ENCODE measurements at places on chromosomes 1 and 21. TPM values are rescaled to one million over a fixed set of nuclear protein-coding genes. Genes with fewer than 3 reads are reported as not detected.

The RNU1-3 gene
- total RNA-seq = 2,125 TPM

The PGLYRP4 gene
- total RNA-seq = not detected

The PDZK1IP1 gene
- total RNA-seq = 0.48 TPM

GRCh38 chr1:110060034-110060661 lies 10.3 kb downstream of the ALX3 start:
- H3K4me1 ChIP-seq = no peaks in the 10 kb centered on the region
- H3K27me3 ChIP-seq = no peaks in the 10 kb centered on the region
- no peak overlapping the region for H3K4me3 ChIP-seq
- H3K36me3 ChIP-seq = no peaks in the 10 kb centered on the region
- no peak overlapping the region for H3K27ac ChIP-seq
- no peak for DNase-seq

DNA sequence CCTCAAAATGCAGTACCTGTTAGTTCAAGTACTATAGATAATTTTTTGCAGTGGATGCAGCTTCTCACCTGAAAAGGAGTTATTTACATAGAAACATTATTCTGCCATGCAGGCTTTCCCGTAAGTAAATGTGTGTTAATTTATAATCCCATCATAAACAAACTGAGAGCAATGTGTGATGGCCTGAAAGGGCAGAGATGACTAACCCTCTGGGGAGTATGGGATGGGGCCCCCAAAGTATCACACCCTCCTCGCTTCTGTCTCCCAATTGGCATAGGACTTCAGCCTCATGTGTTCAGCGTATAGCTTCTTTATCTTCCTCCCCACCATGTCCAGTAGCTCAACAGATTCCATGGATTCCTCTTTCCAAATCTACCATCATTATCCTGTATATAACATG lies 7.6 kb downstream of the HMGCL start:
- H3K27me3 ChIP-seq = no peaks in the 10 kb centered on the region
- no peak overlapping the region for H3K27ac ChIP-seq
- DNase-seq = no peak
- no peaks in the 10 kb centered on the region for H3K4me1 ChIP-seq
- H3K4me3 ChIP-seq = no peak overlapping the region

GRCh38 chr1:30274173-30274970 lies 449.0 kb downstream of the MATN1 start:
- DNase-seq = no peak
- H3K36me3 ChIP-seq = no peaks in the 10 kb centered on the region
- H3K4me3 ChIP-seq = no peak overlapping the region

GRCh38 chr1:204651843-204652421 lies 33.6 kb downstream of the LRRN2 start:
- no peak for DNase-seq
- H3K4me3 ChIP-seq = no peak overlapping the region
- H3K36me3 ChIP-seq = no peaks in the 10 kb centered on the region
- no peak overlapping the region for H3K27ac ChIP-seq
- H3K27me3 ChIP-seq = no peaks in the 10 kb centered on the region

- H3K27ac ChIP-seq = no peak overlapping the region
- no peaks in the 10 kb centered on the region for H3K27me3 ChIP-seq
- no peak for DNase-seq
- H3K4me1 ChIP-seq = no peaks in the 10 kb centered on the region
- H3K4me3 ChIP-seq = no peak overlapping the region
These were observed 24.1 kb downstream of the BRINP3 start for GRCh38 chr1:190453550-190453949.

GRCh38 chr1:94009304-94009703 lies 100.1 kb upstream of the GCLM start:
- H3K36me3 ChIP-seq = no peaks in the 10 kb centered on the region
- DNase-seq = no peak
- H3K27me3 ChIP-seq = no peaks in the 10 kb centered on the region
- H3K4me1 ChIP-seq = no peaks in the 10 kb centered on the region

DNA sequence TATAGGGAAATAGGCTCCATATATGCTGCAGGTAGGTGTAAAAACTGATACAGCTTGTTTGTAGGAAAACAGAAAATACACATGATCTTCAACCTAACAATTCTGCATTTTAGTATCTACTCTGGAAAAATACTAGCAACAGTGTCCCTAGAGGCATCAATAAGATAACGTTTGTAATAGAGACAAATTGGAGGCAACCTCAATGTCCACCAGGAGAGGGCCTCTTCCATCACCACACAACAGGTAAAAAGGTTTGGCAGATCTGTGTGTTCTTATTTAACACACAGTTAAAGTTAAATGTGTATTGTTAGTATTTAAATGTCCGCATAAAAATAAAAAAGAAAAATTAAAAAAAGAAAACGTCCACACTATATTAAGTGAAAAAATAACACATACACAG lies 5.4 kb downstream of the EIF2D start:
- no peak overlapping the region for H3K27ac ChIP-seq
- no peaks in the 10 kb centered on the region for H3K27me3 ChIP-seq
- no peak for DNase-seq

DNA sequence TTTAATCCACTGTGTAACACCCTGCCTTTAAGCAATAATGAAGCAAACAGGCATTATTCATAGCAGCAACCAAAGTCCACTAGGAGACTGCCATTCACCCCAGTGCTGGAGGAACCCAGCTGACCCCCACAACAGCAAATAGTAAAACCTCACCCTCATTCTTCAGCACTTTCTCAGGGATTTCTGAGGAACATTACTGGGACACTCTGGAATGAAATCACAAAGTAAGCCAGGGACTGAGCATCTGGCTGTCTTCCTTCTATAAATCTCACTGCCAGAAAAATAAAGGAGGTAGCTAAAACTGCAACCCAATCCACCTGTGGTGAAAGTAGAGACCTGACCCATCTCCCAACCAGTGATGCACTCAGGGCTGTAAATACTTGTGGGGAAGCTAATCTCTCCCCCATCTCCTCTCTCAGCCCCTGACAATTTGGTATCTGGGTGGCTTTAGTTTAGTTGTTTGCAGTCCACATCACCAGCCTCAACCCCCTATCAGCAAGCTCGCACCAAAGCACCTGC lies 47.1 kb downstream of the COL6A1 start:
- H3K4me1 ChIP-seq = no peaks in the 10 kb centered on the region
- H3K27me3 ChIP-seq = no peaks in the 10 kb centered on the region
- peak overlapping the region; percentile 86 for H3K27ac ChIP-seq
- no peak overlapping the region for H3K4me3 ChIP-seq
- DNase-seq = peak; percentile 77

DNA sequence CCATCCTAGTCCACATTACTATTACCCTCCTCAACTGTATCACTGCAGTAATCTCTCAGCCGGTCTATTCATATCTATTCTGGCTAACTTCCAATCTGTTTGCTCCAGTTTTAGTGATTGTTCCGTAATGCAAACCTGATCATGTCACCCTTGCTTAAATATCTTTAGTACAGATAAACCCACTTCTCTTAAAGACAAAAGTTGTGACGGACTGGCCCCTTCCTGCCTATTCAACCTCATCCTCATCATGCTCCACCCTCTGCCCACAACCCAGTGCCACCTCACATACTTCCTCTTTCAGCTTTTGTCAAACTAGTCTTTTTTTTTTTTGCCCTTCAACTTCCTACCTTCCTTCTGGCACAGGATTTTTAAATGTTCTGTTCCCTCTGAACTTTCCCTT lies 2.8 kb upstream of the C1orf162 start:
- no peak overlapping the region for H3K27ac ChIP-seq
- H3K36me3 ChIP-seq = no peaks in the 10 kb centered on the region
- no peak for DNase-seq
- no peak overlapping the region for H3K4me3 ChIP-seq

DNA sequence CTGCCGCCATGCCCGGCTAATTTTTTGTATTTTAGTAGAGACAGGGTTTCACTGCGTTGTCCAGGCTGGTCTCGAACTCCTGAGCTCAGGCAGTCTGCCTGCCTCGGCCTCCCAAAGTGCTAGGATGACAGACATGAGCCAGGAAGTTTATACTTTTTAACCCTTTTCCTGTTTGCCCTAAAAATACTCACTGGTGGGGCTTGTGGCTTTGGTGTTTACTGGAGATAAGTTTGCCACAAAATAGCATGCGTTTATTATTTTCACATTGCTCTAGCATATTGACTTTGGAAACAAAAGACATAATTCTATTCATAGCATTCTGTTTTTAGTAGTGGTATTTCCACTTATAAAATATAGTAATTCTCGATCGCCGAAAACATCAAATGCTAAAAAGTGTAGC lies 19.8 kb upstream of the GTF2B start:
- H3K27me3 ChIP-seq = no peaks in the 10 kb centered on the region
- no peak for DNase-seq
- H3K4me1 ChIP-seq = no peaks in the 10 kb centered on the region
- H3K36me3 ChIP-seq = no peaks in the 10 kb centered on the region

DNA sequence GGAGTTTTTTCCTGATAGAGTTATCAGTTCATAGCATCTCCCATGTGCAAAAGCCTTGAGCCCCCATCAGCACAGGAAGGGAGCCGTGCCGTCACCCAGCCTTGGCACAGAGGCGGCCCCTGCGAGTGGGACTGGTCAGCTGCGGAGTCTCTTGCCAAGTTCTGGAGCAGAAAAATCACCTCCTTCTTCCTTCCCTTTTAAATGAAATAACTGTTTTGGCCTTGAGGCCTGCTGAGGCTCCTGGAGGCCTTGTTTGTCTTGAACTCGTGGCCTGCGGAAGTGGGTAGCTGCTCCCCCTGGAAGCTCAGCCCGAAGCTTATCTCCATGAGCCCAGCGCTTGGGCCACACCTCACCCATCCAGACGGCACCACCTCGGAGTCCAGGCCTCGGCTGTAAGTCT lies 145.7 kb upstream of the TMEM51 start:
- H3K4me3 ChIP-seq = no peak overlapping the region
- peak; percentile 51 for DNase-seq
- peak overlapping the region; percentile 41 for H3K27ac ChIP-seq
- no peaks in the 10 kb centered on the region for H3K36me3 ChIP-seq
- H3K4me1 ChIP-seq = no peaks in the 10 kb centered on the region

- H3K4me3 ChIP-seq = peak within 1 kb of the TSS; percentile 40
- H3K27me3 ChIP-seq = no peaks in the 10 kb centered on the region
- H3K4me1 ChIP-seq = no peaks in the 10 kb centered on the region
- DNase-seq = peak; percentile 41
- H3K36me3 ChIP-seq = no peaks in the 10 kb centered on the region
These were observed at the start of gene GBP4 for GRCh38 chr1:89198491-89199072. GBP4 (minus strand) TSS chr1:89198942; CDS start chr1:89198834, 108 bp downstream.

- no peak for DNase-seq
- no peak overlapping the region for H3K4me3 ChIP-seq
- no peaks in the 10 kb centered on the region for H3K36me3 ChIP-seq
- H3K27ac ChIP-seq = no peak overlapping the region
- no peaks in the 10 kb centered on the region for H3K27me3 ChIP-seq
These were observed 598.4 kb downstream of the ADGRL2 start for GRCh38 chr1:82399093-82399492.

DNA sequence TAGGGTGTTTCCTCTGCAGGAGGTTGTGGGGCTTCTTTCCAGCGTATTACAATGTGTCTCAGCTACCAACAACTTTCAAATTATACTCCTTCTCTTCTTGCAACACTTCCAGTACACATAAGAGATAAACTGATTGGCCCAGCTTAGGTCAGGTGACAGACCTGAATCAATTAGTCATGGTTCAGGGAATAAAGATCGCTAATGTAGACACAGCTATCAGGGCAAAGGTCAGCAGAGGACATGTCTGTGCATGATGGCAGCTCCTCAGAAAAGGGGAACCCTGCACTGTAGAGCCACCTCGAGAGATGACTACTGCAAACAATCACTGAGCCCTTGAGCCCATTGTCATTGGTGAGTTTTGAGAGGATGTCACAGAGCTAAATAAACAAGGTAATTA lies 36.8 kb upstream of the PKN2 start:
- no peaks in the 10 kb centered on the region for H3K4me1 ChIP-seq
- H3K27me3 ChIP-seq = no peaks in the 10 kb centered on the region
- no peak overlapping the region for H3K4me3 ChIP-seq
- DNase-seq = no peak
- no peak overlapping the region for H3K27ac ChIP-seq
- H3K36me3 ChIP-seq = no peaks in the 10 kb centered on the region

DNA sequence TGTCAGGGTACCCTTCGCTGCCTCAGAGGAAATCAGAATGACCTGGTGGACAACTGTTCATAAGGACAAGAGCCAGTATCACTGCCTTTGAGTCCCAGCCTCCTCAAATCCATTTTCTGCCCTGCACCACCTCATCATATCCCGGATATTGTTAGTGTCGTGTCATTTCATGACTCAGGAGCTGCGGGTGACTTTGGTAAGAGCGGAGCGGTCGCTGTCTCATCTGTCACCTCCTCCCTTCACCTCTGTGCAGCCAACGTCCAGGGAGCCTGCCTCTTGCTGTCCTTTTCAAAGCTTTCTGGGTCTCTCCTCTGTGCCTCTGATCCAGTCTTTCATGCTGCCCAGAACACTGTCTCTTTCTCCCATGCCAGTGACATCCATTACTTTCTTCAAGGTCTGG lies 7.0 kb upstream of the C1orf198 start:
- H3K27ac ChIP-seq = no peak overlapping the region
- no peaks in the 10 kb centered on the region for H3K27me3 ChIP-seq
- no peaks in the 10 kb centered on the region for H3K36me3 ChIP-seq
- H3K4me3 ChIP-seq = no peak overlapping the region
- no peaks in the 10 kb centered on the region for H3K4me1 ChIP-seq
- DNase-seq = no peak

GRCh38 chr1:222404710-222405109 lies 143.2 kb downstream of the HHIPL2 start:
- no peaks in the 10 kb centered on the region for H3K27me3 ChIP-seq
- no peak for DNase-seq
- no peaks in the 10 kb centered on the region for H3K36me3 ChIP-seq

GRCh38 chr1:11198257-11198656 lies 9.1 kb downstream of the ANGPTL7 start:
- H3K27ac ChIP-seq = no peak overlapping the region
- no peaks in the 10 kb centered on the region for H3K4me1 ChIP-seq
- DNase-seq = no peak
- no peak overlapping the region for H3K4me3 ChIP-seq
- H3K36me3 ChIP-seq = no peaks in the 10 kb centered on the region

- no peaks in the 10 kb centered on the region for H3K4me1 ChIP-seq
- H3K36me3 ChIP-seq = no peaks in the 10 kb centered on the region
- DNase-seq = no peak
- no peak overlapping the region for H3K27ac ChIP-seq
- no peaks in the 10 kb centered on the region for H3K27me3 ChIP-seq
These were observed 113.0 kb upstream of the PROX1 start for GRCh38 chr1:213874789-213875188.

DNA sequence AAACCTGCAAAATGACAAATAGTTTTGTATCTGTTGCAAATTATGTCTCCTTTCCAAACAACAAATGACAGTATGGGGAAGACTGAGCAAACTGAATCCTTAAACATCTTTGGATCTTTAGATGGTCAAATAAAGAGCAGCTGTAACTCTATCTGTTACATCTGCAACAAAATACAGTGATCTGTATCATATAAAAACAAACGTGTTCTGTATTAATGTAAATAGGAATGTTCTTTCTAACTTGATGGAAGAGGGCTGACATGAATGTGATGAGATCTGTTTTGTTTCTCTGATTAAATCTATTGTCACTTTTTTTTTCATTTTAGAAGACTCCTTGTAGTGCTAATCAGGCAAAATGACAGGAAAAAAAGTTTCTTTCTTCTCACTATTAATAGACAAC lies 159.5 kb downstream of the GPATCH2 start:
- H3K27me3 ChIP-seq = no peaks in the 10 kb centered on the region
- H3K4me1 ChIP-seq = no peaks in the 10 kb centered on the region
- H3K36me3 ChIP-seq = no peaks in the 10 kb centered on the region
- no peak for DNase-seq
- H3K27ac ChIP-seq = no peak overlapping the region
